ENCODE measurements at places on chromosomes 7 and 10.

DNA sequence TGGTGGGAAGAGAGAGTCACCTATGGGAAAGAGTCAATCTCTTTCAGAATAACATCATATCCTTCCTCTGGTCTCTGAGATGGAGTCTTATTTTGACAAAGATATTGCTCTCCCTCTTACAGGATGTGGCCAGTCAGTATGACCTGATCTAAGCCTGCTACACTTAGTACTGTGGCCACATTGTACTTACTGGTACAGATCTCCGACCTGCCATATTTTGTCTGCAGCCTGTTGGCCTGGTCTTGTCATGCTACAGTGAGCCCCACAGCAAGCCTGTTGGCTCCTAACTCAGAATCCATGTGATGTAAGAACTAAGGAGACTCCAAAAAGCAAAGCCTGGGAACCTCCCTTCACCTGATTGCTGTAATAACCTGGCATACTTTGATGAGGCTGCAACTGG lies 377.8 kb downstream of the SFMBT2 start:
- no peak for DNase-seq

DNA sequence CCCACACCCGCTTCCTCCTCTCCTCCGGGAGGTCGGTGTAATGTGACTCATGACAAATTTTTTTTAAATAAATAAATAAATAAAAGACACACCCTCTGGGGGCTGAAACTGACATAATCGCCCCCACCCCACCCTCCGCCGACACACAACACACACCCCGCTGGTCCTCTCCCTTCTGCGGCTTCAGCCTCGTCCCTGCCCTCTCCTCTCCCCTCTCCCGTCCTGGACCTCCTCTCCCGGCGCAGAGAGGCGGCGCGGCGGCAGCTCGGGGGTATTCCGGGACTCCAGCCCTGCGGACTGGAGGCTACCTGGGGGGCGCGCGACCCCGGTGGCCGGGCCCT lies 686 bp downstream of the ABI1 start:
- DNase-seq: peak; percentile 28

DNA sequence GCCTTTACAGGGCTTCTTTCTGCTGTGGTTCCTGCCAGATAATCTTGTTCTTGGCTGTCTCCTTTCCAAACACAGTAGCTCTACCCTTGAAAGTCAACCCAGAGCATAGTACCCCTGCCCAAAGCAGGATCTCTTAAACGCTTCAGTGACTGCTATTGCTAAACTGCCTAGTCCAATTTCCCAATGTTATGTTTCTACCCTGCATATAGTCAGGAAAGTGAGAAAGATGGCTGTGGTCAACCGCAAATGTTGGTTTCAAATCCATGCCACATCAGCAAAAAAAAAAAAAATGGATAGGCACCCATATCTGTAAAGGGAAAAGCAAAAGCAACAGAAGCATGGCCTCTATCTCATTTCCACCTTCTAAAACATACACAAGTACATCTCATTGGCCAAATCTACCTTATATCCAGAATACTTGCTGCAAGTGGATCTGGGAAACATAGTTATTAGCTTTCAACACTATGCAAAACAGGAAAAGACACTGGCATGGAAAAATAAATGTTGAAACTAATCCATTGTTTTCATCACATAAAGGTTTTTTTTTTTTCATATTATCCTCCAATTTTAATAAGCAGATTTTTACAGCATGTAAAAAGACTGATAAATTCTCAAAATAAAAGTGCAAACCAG lies 59.8 kb downstream of the DNAJC1 start:
- no peak for DNase-seq

DNA sequence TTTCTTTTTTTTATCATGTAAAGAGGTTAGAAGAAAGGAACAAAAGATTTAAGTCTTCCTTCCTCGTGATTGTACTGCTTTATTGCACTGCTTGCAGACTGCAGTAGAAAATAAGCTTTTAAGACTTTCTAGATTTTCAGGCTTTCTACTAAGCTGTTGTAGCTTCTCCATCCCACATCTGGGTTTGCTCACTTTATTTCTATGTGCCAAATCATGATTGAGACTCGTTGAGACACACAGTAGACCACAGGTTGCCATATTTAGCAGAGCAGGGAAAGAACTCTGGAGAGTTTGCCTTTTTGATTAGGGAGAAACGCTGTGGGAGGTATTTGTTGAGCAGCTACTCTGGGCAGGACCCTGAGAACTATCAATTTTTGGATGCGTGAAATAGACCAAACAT lies 89.2 kb upstream of the BTBD16 start:
- no peak for DNase-seq

- no peak for DNase-seq
Observed at GRCh38 chr10:121572859-121573537, 25.2 kb downstream of the FGFR2 start.

- no peak for DNase-seq
Observed at GRCh38 chr10:31508882-31509281, 189.9 kb downstream of the ZEB1 start.

- no peak for DNase-seq
Observed at GRCh38 chr10:119190353-119190752, 11.7 kb upstream of the PRDX3 start.

GRCh38 chr10:29970012-29970396 lies 89.4 kb downstream of the JCAD start:
- no peak for DNase-seq

DNA sequence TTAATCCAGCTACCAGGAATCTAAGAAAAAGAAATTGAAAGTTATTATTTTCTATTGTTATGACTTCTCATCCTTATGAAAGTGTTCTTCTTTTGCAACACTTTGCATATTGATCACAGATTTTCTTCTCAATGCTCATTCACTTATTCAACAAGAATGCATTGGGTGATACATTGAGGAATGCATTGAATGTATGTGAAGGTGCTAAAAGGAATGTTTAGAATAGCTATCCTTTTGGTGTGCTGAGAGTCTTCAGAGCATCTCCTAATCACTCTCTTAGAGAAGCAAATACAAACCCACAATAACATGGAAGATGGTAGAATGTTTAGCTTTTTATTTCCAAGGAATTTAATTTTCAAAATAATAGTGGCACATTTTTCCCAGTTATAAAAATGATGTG lies 122.1 kb upstream of the KMT2E start:
- DNase-seq: no peak

- DNase-seq: peak; percentile 2
Observed at GRCh38 chr7:137820677-137821420, 25.9 kb downstream of the DGKI start.

Data from neural crest cell (in vitro differentiated cells).